Stimulated activated CD4-positive, alpha-beta T cell treated with anti-CD3 and anti-CD28 coated beads, Interleukin-4, amount 100 ng/mL, for 24 hours (primary cell): ENCODE measurements at places on chromosomes 11 and 22.

DNA sequence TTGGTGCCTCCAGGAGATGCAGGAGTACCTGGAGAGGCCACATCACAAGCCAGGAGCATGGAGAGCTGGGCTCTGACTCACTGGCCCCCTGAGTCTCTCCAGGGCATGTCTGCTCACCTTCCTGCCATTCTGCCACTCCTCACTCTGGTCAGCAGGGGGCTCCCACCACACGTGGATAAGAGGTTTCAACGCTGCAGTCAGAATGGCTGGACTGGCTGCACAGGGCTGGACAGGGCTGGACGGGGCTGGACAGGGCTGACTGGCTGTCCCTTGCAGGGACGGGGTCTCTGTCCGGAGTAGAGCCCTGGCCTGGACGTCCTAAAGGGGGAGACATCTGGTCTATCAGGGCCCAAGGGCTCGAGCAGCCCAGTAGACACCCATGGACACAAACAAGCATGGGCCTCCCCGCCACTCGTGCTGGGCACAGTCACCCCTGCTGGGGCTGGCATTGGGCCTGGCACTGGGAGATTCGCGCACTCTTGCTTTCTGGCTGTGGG, 34.6 kb downstream of the CYTH4 start:
- peak; percentile 78 for DNase-seq

GRCh38 chr11:96658436-96658835, 268.6 kb downstream of the JRKL start:
- DNase-seq, result no peak

GRCh38 chr11:2424811-2425495, 19.4 kb downstream of the TRPM5 start:
- no peak for DNase-seq

- no peak for DNase-seq
These were observed 316.2 kb downstream of the SOX6 start for GRCh38 chr11:16040151-16040550.

- DNase-seq, result no peak
These were observed 5.9 kb downstream of the ZNF215 start for GRCh38 chr11:6932145-6932544.

GRCh38 chr11:76801736-76802135, 18.6 kb downstream of the TSKU start:
- no peak for DNase-seq
